ENCODE measurements at places on chromosomes 4 and X.

DNA sequence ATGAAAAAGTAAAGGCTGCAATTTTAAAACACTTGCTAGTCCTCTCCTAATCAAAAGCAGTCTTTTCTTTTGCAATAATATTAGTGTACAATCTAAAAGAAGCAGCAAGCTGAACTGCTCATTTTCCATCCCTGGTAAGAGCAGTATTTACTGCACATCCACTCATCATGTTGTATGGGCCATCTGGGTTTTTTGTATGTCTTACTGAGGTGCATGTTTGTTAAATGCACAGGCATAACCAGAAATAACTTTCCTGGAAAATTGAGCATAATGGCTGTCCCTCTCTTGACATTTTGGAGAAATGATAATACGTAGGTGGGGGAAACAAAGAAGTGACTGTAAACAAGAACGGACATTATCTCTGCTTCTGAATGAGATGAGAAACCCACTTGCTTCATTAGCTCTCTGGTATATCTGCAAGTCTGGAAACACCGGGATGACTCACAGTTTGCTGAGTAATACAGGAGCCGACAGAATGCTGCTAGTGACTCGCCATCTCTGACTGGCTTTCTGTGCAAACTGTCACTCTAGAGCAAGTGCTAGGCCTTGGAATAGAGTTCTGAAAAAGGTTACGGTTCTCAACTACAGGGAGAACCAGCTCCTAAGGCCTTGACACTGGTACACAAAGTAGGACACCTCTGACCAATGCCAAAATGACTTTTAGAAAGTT is 85.7 kb upstream of the MTM1 start:
- no peak for DNase-seq

GRCh38 chrX:124300405-124300804 is 32.1 kb upstream of the TEX13D start:
- DNase-seq: no peak

DNA sequence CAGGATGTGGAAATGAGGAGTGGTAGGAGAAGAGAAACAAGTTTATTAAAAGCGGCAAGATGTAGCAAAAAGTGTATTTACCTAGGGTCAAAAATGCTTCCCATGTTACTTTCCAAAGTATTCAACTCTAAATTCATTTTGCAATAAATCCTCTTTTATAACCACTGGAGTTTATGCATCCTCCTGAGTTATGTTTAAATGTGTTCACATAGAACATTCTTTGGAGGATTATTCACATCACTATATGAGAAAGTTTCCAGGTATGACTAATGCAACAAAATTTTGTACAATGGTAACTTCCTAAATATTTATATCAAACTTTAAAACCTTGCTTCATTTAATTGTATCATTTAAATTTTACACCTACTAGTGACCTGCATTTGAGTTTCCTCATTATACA is 870.6 kb upstream of the SLIT2 start:
- no peak for DNase-seq

GRCh38 chrX:68947882-68948605 is 119.2 kb downstream of the EFNB1 start:
- DNase-seq: no peak

GRCh38 chr4:77500801-77501200 is 104.8 kb upstream of the CXCL13 start:
- DNase-seq: no peak

GRCh38 chrX:19569930-19570329 is 54.6 kb upstream of the MAP3K15 start:
- DNase-seq: no peak

- no peak for DNase-seq
These were observed 3.0 kb downstream of the NFKB1 start for GRCh38 chr4:102503831-102504786.

GRCh38 chr4:151717909-151718628 is 42.7 kb downstream of the GATB start:
- DNase-seq: no peak

- DNase-seq: no peak
These were observed 28.1 kb upstream of the GLRA3 start for GRCh38 chr4:174856926-174857800.

DNA sequence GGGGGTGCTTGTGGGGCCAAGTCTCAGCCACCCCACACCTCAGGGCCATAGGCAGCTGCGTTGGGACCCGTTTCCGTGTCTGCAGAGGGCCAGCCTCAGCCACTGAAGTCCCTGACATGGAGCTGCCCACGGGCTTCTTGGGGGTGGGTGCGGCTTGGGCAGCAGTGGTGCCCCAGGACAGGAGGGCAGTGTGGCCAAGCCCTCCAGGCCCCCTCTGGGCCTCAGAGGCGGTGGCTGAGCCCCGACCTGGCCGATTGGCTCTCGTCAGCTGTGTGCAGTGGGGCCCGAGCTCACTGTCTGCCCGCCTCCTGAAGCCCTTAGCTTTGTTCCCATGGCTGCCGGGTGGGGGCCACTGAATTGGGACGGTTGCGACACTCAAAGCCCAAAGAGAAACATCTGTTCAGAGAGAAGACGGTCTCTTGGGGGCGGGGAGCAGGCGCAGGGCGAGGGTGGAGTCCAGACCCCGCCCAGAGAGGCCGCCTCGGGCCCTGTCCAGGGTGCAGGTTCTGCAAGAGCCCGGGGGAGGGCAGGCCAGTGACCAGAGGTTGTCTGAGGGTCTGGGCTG is 9.1 kb downstream of the FGFR3 start:
- DNase-seq: no peak

DNA sequence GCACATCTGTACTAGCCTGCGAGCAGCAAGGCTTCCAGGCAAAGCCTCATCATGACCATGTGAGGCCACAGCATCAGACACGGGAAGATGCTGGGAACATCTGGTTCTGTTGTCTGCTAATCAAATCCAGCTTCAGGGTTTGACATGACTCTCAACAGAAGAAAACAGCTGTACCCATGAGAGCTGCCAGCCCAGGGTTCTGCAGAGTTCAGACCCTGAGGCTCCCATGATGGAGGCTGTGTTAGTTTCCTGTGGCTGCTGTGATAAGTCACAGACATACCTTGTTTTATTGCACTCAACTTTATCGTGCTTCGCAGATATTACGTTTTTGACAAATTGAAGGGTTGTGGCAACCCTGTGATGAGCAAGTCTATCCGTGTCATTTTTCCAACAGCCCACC is 37.5 kb downstream of the JAKMIP1 start:
- no peak for DNase-seq

DNA sequence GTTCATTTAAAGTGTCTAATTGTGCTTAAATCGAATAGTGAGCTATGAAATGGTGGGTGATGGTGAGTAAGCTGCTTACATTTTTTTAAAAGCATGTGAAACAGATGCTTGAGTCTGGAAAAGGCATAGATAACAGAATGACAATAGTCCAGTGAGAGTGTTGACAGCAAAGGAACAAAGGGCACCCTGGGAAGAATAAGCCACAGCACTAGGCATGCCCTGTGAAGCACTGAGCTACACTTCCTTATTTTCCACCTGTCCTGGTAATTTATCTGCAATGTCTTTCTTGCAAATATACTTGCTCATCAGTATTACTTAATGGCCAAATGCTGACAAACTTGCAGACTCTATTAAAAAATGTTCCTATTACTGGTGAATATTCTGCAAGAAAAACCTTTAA is 168.7 kb downstream of the PRDM5 start:
- DNase-seq: no peak

DNA sequence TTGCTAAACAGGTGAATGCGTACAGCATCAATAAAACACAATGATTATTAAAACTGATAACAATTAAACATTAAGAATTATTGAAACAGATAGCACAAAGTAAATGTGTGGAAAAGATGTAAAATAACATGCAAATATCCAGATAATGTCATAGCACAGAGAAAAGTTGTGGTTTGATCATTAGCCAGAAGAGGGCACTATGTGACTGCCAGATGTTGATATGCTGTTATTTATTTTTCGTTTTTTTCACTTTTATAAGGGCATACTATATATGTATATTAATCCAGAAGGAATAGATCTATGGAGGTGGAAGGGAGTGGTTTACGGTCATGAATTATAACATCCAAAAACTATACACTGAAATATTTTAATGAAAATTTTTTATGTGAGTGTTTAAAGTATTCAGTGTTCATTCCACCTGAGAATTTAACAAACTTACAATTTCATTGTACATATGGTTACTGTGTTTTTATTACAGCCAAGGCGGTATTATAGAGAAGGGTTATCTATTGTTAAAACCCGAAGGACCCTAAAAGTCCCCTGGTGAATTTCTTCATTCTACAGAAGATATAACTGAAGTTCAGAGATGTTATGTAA is 211.9 kb upstream of the UGT8 start:
- no peak for DNase-seq

DNA sequence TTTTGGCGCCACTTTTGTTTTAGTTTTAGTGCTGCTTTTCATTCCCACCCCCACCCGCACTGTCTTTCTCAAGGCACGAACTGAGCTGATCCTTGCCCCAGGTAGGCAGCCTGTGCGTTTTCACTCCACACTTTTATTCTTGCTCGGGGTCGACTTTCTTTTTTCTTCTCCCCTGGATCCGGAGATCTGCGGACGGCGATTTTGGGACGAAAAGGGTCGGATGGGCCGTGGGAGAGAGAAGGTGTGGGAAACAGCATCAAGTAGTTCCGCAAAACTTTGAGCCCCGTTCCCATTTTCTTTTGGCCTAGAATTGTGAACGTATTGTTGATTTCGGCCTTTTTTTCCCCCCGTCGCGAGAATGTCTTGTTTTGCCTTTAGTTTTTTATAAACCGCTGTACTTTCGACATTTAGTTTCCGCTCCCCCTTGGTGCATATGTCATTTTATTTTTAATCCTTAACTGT is 531 bp downstream of the STAG2 start:
- DNase-seq: no peak

Data from putamen (tissue), 1 donor.